Mesenteric fat pad (tissue), 1 donor: ENCODE measurements at places on chromosomes 16 and 17. TPM values are rescaled to one million over a fixed set of nuclear protein-coding genes. Genes with fewer than 3 reads are reported as not detected.

The PPY gene
- total RNA-seq, result not detected

The CENPX gene
- total RNA-seq, result 47.0 TPM

The DOC2A gene
- total RNA-seq, result 0.42 TPM

The DNAI2 gene
- total RNA-seq, result not detected

The KRT39 gene
- total RNA-seq, result not detected

The ABI3 gene
- total RNA-seq, result 12.5 TPM

The SLC2A4 gene
- total RNA-seq, result 8.1 TPM

The EPOP gene
- 2.5 TPM for total RNA-seq

GRCh38 chr16:66152823-66153393 is 213.6 kb upstream of the CDH5 start:
- DNase-seq, result no peak

DNA sequence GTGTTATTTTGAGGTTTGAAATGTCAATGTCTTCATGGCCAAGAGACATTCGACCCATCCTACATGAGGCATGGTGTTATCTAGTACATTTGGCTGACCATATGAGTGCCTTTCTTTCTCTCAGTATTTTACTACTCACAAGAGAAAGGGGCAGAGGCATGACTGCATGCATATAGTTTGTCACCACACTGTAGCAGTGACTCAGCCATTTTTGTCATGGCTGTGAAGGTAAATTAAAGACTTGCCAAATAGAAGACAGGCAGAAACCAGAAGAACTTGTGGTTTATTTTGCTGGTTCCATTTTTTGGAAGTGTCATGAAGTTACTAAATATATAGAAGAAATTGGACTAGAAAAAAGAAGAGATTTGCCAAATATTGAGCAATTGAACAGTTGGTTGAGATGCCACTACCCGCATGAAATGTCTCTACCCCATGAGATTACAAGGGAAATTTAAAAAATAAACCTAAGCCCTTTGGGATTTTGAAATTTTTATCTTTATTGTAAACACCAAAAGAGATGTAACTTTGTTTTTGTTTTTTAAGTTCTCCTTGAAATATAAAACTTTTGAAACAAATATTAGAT is 170.3 kb downstream of the CHD9 start:
- DNase-seq, result no peak

GRCh38 chr16:80719573-80719972 is 84.8 kb downstream of the CDYL2 start:
- DNase-seq, result no peak

DNA sequence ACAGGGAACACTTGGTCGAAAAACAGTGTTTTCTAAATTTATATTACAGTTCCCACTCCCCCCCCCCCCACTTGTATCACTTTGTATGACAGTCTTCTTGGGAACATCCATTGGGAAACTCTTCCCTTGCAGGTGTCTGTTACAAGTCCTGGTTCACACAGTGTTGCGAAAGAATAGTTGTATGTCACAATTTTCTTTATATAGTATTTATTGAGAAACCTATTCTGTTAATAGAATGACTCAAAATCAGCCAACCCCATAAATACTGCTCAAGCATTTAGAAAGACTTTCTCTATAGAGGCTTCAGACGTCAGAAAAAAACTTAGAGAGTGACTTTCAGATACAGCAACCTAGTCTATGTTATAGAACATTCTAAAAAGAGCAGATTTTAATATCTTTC is 414.4 kb downstream of the WWOX start:
- no peak for DNase-seq

- DNase-seq, result no peak
These were observed 694 bp downstream of the NF1 start for GRCh38 chr17:31095236-31096105.

DNA sequence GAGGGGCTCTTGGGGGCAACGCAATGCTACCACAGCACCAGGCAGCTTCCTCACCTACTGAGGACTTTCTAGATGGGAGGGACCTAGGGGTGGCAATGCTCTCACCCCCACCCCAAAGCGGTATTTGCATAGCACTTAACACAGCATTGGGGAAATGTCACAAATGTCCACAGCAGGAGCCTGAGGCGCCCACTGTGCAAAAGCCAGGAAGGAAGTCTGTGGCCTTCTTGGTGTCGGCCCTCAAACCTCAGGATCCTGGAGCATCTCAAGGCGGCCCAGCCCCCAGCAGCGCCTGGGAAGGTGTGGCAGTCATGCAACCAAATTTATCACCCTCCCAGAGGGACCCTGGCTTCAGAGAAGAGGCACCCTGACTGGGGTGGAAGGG is 45.3 kb downstream of the WNT3 start:
- no peak for DNase-seq

DNA sequence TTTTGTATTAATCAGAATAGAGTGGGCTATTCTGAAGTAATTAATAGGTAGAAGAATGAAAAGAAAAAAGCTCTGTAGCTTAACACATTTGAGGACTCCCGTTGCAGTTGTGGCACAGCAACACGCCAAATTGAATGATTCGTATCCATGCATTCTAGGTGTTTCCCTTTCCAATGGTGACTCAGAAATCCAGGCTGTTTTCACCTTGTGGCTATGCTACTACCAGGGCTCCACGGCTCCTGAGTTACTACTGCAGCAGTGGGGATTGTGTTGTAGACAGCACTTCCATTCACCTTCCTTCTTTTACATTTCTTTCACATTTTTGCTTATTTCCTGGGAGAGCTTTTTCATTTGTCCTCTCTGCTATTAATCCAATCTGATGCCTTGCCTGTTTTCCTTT is 1616.4 kb downstream of the CDH8 start:
- DNase-seq, result no peak

GRCh38 chr16:17224350-17224749 is 246.4 kb downstream of the XYLT1 start:
- DNase-seq, result no peak

DNA sequence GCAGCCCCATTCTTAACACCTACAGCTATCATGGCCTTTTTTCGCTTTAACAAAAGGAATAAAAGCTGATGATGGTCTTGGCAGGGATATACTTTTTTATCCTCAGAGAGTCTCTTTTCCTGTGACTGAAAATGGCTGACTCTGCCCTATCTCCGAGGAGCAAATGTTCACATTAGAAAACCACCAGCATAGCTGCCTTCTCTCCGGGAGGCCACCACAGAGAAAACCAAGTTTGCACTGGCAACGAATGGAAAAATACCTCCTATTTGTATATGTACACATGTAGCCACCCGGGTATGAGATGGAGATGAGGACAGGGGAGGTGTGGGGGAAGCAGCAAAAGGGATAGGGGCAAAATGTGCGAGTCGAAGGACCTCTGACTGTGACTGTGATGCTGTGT is 88.2 kb downstream of the STX8 start:
- no peak for DNase-seq

- DNase-seq, result no peak
These were observed 29.4 kb upstream of the PMFBP1 start for GRCh38 chr16:72201387-72201786.

DNA sequence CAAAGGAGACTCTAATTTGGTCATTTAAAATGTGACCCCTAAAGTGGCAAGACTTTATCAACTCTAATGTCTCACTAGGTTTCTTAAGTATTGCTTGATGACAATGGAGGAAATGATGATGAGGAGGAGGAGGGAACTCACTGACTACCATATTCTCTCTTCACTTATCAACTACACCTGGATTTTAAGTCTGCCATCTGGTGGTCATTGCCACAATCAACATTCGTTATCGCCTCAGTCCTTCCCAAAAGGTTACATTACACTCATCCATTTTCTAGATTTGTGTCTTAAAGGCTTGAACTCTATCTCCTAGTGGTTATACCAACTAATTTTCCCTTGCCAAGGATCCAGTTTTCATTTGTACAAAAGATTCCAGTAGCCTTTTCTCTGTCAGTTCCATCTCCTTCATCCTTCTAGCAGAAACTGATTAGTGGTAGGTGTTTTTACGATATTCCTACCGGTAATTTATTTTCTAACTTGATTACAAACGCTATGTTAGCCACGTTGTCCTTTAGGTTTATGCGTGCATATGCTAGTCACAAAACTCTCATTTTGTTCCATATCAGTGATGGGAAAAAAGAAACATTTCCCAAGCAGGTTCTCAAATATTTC is 114.6 kb upstream of the NOG start:
- DNase-seq, result no peak
